ENCODE measurements at places on chromosomes 6 and 20. TPM values are rescaled to one million over a fixed set of nuclear protein-coding genes. Genes with fewer than 3 reads are reported as not detected.

Gene GTF3C6
- 116 TPM for total RNA-seq

GRCh38 chr6:111591370-111591900 lies 14.2 kb downstream of the TRAF3IP2 start:
- peak; percentile 84 for DNase-seq

DNA sequence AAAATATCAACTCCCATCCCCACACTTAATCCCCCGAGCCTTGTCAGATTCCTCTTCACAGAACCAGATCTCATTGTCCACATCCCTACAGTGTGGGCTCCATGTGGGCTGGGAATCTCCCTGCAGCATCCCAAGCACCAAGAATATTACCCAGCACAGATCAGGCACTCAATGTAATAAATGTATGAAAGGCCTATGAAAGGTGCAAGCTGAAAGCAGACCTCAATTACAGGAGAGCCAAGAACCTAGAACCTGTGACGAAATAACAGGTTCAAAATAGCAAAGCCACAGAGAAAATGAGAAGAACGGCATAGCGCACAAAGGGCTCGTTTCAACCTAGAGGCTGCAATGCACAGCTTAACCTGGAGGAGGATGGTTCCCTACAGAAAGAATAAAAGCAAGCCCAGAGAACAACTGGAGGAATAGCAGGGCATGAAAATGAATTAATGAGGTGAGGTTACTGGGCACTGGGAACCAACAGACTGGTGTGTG lies 3.1 kb downstream of the SLC23A2 start:
- no peak for DNase-seq

DNA sequence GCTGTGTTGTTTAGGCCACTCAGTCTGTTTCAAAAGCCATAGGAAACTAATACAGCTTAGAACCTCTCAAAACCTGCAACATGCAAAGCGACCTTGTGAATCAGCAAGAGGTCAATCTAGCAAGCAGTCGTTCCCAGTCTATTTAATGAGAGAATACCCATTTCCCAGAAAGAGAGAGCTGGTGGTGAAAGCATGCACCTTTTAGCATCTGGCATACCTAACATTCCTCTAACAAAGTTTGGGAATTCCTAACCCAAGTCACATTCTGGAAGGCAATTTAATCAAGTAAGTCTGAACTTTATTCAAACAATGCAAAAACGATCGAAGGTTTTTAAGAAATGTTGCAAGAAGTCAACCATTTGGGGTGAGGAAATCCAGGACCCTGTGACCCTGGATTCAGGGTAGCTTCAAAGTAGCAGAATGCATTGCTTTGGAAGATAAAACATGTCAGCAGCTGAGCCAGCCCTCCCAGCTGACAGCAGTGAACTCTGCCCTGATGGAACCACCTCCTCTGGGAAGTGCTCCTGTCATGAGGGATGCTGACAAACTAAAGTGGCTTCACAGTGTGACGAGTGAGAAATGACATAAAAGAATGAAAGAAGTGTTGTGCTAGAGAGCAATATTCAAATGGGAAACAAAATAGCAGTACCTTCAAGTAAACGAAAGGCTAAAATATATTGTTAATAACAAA lies 104.8 kb downstream of the GMDS start:
- DNase-seq, result no peak

DNA sequence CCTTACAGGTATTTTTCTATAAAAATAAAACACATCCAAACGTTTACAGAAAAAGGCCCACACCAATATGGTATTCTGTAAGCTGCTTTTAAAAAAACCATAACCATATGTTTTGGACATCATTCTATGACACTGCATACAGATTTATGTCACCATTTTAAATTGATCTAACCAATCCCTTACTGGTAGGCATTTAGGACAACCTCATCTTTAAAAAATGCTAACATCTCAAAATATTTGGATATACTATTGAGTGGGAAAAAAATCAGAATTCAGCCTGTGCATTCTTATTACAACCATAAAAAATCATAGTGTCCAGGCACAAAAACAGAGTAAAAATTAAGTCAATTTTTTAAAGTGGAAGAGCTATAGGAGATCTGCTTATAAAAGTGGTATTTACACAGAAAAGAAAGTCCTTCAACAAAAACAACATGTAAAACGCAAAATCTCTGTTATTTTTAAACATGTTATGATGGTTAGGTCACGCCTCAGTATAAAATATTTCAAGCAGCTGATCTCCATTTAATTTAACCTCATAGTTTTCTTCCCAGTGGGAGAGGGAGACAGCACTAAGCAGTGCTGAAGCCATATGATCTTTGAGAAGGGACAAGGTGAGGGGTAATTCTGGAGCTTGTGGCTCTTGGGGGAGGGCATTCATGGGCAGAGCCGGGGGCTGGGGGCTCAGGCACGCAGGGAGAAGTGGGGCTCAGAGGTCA lies 21.2 kb downstream of the TRAM2 start:
- DNase-seq, result no peak

DNA sequence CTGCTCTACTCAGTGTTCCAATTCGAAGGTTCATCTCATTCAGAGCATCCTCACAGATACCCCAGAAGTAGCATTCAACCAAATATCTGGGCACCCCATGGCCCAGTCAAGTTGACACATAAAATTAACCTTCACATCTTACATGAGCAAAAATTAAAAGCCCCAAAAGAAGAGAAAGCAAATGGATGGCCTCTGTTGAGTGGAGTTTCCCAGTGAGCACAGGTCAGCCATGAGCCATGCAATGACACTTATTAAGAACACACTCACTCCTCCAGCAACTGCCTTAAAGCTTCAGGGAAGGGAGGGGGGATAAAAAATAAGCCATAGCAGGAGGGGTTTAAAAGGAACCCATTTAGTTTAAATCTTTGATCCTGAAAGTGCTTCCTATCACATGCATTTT lies 14.6 kb upstream of the THBS2 start:
- DNase-seq, result no peak

GRCh38 chr6:142260748-142261147 lies 41.1 kb upstream of the ADGRG6 start:
- DNase-seq, result no peak

DNA sequence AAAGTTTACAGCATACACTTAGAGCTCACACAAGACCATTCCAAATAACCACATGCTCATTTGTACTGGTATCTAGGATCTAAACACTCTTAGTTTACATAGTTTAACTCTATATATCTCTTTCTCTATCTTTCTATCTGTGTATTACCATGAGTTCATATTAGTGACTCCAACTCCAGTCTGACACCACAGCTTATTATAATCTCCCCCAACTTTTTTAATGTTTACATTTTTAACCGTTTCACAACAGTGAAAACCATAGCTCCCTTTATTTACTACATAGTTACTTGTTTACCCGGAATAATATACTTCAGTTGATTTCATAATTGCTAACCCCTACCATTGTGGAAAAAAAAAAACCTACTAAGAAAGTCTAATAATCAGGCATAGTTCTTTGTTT lies 362.4 kb upstream of the RGS17 start:
- DNase-seq, result no peak

DNA sequence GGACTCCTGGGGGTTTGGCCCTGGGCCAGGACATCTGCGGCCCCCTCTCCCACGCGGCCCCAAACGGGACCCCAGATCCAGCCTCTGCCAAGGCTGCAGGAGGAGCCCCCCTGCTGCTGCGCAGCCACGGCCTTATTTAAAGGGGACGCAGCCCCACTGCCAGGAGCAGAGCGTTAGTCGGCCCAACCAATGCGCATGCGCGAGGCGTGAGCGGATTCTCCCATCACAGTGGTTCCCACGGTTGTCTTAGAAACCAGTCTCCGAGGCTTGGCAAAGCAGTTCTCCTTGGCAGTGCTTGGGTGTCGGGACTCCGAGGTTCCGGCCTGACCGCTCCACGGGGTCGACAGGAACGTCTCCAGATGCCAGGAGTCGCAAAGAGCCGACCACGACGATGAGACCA lies 288.3 kb upstream of the ZNF337 start:
- peak; percentile 77 for DNase-seq
